ENCODE measurements at places on chromosomes 12 and 14. TPM values are rescaled to one million over a fixed set of nuclear protein-coding genes. Genes with fewer than 3 reads are reported as not detected.

DNA sequence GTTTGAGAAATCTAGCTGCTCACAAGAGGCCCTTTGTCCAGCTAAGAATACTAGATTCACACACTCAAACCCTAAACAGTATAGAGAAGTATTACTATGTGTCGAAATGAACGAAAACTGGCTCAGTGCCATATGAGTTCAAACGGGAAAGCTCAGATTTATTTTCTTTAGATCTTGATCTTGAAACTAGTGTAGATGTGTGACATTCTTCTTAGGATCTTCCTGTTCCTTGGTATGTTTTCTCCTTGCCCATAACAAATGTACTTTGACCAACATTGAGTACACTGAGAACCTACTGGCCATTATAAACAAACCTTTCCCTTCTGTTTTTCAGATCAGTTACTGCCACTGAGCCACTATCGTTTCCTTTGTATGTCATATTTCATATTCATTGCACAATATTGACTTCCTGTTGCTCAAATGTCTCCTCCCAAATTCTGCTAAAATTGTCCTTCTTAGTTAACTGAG lies 21.3 kb downstream of the MYBPC1 start:
- no peaks in the 10 kb centered on the region for H3K36me3 ChIP-seq
- H3K27me3 ChIP-seq: no peaks in the 10 kb centered on the region
- H3K4me3 ChIP-seq: no peak overlapping the region
- H3K4me1 ChIP-seq: peaks cover 23% of the 10 kb centered on the region

Gene LETMD1
- 41.0 TPM for total RNA-seq

DNA sequence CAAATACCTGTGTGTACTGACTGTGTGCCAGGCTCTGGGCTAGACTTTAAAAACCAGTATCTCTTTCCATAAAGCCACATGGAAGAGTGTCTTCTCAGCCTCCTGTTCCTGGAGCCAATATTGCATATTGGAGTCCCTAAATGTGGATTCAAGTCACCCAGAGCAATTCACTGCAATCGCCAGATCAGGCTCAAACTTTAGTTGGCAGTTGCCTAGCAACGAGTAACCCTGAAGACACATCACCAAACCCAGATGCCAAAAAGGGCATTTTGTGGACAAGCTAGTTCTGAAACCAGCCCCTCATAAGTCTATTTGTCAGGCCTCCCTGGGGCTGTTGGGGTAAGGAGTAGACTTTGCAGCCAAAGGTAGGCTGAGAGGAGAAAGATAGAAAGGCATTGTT lies 13.7 kb downstream of the DPF3 start:
- no peak overlapping the region for H3K27ac ChIP-seq
- no peaks in the 10 kb centered on the region for H3K36me3 ChIP-seq
- no peaks in the 10 kb centered on the region for H3K27me3 ChIP-seq
- no peak overlapping the region for H3K4me3 ChIP-seq
- no peaks in the 10 kb centered on the region for H3K4me1 ChIP-seq
- no peak for DNase-seq

DNA sequence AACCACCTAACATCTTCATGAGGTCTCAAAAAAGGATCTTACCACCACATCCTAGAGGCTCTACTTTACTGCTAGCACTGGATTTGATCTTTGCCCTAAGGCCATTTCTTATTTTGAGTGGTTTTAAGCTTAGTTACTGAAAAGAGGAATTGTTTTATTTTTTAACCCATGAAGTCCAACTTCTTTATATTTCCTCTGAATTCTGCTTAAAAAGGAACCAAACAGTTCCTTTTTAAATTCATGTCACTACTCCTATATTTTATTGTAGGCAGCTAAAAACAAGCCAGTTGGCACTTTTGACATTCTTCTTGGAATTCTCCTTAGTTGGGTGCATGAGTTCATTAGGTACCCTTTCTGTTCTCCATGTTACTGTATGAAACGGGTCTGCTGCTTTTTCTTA lies 76.4 kb downstream of the FGD4 start:
- peaks cover 14% of the 10 kb centered on the region for H3K4me1 ChIP-seq
- H3K36me3 ChIP-seq: no peaks in the 10 kb centered on the region
- H3K27ac ChIP-seq: no peak overlapping the region
- no peak overlapping the region for H3K4me3 ChIP-seq
- H3K27me3 ChIP-seq: no peaks in the 10 kb centered on the region
- no peak for DNase-seq

DNA sequence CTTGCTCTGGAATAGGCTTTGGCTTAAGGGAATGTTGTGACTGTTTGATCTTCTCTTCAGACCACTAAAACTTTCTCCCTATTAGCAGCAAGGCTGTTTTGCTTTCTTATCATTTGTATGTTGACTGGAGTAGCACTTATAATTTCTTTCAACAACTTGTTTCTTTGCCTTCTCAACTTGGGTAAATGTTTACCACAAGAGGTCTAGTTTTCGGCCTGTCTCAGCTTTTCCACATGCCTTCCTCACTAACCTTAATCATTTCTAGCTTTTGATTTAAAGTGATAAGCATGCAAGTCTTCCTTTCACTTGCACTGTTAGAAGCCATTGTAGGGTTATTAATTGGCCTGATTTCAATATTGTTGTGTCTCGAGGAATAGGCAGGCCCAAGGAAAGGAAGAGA lies 126.7 kb upstream of the AEBP2 start:
- DNase-seq: no peak
- no peaks in the 10 kb centered on the region for H3K27me3 ChIP-seq
- no peaks in the 10 kb centered on the region for H3K4me1 ChIP-seq
- no peak overlapping the region for H3K27ac ChIP-seq
- no peak overlapping the region for H3K4me3 ChIP-seq
- H3K36me3 ChIP-seq: no peaks in the 10 kb centered on the region

DNA sequence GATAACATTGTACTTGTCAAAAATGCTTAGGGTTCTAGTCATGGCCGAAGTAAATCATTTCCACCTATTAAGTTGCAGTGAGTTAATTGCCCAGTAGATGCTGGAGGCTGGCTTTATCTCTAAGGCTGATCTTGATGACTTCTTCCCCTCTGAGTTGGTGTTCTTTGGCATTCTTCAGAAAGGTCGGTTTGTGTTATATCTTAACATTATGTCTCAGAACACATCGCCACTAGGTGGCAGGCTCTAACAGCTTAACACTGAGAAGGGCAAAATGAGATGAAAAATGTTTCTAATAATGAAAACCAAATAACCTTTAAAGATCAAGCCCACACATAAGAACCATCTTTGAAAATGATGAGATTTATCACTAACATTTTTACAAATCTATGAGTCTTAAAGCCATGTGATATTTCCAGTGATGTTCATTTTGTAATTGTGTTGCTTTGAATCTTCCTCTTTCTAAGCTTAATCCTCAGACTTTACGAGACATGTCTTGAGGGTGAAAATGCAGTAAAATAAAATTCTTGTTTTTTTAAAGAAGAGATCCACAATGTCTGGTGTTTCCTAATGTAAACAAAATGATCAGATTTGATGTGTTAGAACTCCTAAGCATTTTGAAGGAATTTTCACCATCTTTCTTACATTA lies 28.6 kb downstream of the SUDS3 start:
- H3K36me3 ChIP-seq: peaks cover 32% of the 10 kb centered on the region
- H3K4me3 ChIP-seq: no peak overlapping the region
- DNase-seq: peak; percentile 67

DNA sequence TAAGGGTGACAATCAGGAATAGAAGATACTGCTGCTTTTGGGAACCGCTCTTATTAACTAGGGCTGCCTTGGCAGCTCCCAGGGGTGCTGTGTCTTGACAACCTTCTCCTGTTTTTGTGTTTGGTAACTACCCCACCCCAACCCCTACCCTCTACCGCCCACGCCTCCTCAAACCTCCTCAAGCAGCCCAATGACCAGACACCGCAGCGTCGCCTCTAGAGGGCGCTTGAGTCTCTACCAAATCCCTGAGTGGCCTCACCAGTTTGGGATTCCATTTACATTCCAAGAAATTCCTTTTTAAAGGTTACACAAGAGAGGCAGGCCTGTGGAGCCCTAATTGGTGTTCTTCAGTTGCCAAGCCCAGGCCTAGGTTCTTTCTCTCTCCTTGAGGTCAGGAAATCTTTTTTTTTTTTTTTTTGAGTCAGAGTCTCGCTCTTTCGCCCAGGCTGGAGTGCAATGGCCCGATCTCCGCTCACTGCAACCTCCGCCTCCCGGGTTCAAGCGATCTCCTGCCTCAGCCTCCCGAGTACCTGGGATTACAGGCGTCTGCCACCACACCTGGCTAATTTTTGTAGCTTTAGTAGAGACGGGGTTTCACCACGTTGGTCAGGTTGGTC lies 72.4 kb upstream of the USP44 start:
- no peak overlapping the region for H3K4me3 ChIP-seq
- H3K4me1 ChIP-seq: peaks cover 24% of the 10 kb centered on the region
- no peaks in the 10 kb centered on the region for H3K36me3 ChIP-seq
- no peak overlapping the region for H3K27ac ChIP-seq
- no peaks in the 10 kb centered on the region for H3K27me3 ChIP-seq

Gene MIP
- total RNA-seq: 0.50 TPM

Gene TMEM132D
- 0.14 TPM for total RNA-seq

- no peak for DNase-seq
- H3K4me3 ChIP-seq: no peak overlapping the region
- peaks cover 53% of the 10 kb centered on the region for H3K36me3 ChIP-seq
- H3K27me3 ChIP-seq: no peaks in the 10 kb centered on the region
These were observed 38.6 kb upstream of the MMP17 start for GRCh38 chr12:131789638-131790037.

GRCh38 chr12:57135527-57136326 lies 7.4 kb downstream of the LRP1 start:
- H3K27ac ChIP-seq: peak overlapping the region; percentile 83
- no peak for DNase-seq
- H3K4me1 ChIP-seq: peaks cover 78% of the 10 kb centered on the region
- H3K27me3 ChIP-seq: no peaks in the 10 kb centered on the region

GRCh38 chr14:41558490-41558889 lies 48.2 kb upstream of the LRFN5 start:
- H3K36me3 ChIP-seq: no peaks in the 10 kb centered on the region
- H3K4me1 ChIP-seq: no peaks in the 10 kb centered on the region
- no peaks in the 10 kb centered on the region for H3K27me3 ChIP-seq

DNA sequence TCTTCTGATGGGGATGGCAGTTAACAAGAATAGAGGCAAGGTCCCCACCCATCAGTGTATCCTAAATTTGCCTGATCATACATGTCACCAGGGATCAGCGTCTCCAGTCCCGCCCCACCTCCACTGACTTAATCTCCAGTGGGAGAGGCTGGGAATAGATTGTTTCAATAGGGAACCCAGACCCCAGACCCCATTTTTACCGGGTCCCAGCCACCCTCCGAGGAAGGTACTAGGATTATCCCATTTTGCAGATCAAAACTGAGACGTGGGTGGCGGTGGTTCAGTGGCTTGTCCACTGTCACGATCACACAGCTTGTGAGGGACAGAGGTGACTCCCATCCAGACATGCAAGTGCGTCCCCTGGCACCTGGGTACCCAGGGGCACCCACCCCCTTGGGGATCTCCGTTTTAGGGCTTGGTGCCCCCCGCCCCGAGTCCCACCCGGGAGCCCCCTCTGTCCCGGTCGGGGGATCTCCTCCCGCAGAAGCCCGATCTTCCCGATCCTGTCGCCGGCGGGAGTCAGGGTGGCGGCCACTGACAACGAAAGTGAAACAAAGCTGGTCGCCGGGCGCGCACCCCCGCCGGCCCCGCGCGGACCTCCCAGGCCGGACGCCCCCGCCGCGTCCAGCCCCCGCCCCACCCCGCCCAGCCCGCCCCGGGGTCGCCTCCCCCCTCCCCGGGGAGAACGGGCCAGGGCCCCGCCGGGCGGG lies 523 bp downstream of the WSB2 start:
- peak overlapping the region; percentile 95 for H3K4me3 ChIP-seq
- H3K4me1 ChIP-seq: peaks cover 14% of the 10 kb centered on the region
- H3K36me3 ChIP-seq: no peaks in the 10 kb centered on the region
- peak overlapping the region; percentile 97 for H3K27ac ChIP-seq
- no peaks in the 10 kb centered on the region for H3K27me3 ChIP-seq
- DNase-seq: peak; percentile 61

DNA sequence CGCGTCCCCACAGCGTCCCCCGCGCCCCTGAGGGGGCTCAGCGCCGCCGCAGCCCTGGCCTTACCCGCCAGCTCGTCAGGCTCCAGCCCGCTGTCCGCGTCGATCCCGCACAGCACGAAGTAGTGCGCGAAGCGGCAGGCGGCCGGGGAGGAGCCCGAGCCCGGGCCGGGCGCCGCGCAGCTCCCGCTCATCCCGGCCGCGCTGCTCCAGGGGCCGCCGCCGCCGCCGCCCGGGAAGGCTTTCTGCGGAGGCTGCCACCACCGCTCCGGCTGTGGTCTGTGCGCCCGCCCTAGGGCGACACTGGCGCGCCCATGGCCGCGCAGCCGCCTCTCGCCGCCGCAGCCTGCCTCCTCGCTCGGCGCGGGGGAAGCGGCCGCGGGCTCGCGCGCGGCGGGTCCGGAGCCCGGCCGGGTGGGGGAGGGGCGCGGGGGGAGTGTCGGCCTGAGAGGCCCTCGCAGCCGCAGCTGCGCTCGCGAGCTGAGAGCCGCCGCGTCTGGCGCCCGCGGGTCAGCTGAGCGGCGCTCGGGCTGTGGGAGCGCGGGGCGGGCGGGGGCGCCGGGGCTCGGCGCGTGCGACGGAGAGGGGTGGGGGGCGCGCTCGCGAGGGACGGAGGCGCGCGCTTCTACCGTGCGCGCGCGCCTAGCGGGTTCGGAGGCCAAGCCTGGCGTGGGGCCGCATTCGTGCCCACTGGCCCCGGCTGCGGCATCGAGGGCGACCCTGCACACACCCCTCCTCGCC lies at the start of gene DENND5B:
Gene DENND5B, minus strand, starts transcription at position 495 of the 738 bp plus-strand sequence. Its CDS starts 304 bp downstream, at position 191.
- no peaks in the 10 kb centered on the region for H3K36me3 ChIP-seq
- DNase-seq: peak; percentile 80
- peak within 1 kb of the TSS; percentile 99 for H3K27ac ChIP-seq
- H3K4me3 ChIP-seq: peak within 1 kb of the TSS; percentile 73
- no peaks in the 10 kb centered on the region for H3K27me3 ChIP-seq

- DNase-seq: no peak
- no peaks in the 10 kb centered on the region for H3K27me3 ChIP-seq
- no peaks in the 10 kb centered on the region for H3K36me3 ChIP-seq
- no peak overlapping the region for H3K4me3 ChIP-seq
- H3K4me1 ChIP-seq: no peaks in the 10 kb centered on the region
These were observed 11.3 kb downstream of the CFAP54 start for GRCh38 chr12:96500693-96501092.

- DNase-seq: no peak
- no peaks in the 10 kb centered on the region for H3K27me3 ChIP-seq
- no peak overlapping the region for H3K27ac ChIP-seq
- no peaks in the 10 kb centered on the region for H3K36me3 ChIP-seq
- H3K4me3 ChIP-seq: no peak overlapping the region
- no peaks in the 10 kb centered on the region for H3K4me1 ChIP-seq
These were observed 25.5 kb downstream of the GALC start for GRCh38 chr14:87967496-87967895.

GRCh38 chr12:102642199-102642598 lies 161.8 kb upstream of the IGF1 start:
- H3K27me3 ChIP-seq: no peaks in the 10 kb centered on the region
- H3K4me3 ChIP-seq: no peak overlapping the region
- H3K4me1 ChIP-seq: no peaks in the 10 kb centered on the region
- H3K27ac ChIP-seq: no peak overlapping the region
- H3K36me3 ChIP-seq: no peaks in the 10 kb centered on the region

GRCh38 chr14:105700622-105701288 lies 174.4 kb downstream of the TMEM121 start:
- H3K4me1 ChIP-seq: peaks cover 4% of the 10 kb centered on the region
- no peaks in the 10 kb centered on the region for H3K27me3 ChIP-seq
- no peaks in the 10 kb centered on the region for H3K36me3 ChIP-seq
- H3K27ac ChIP-seq: no peak overlapping the region

Gene FGF6
- total RNA-seq: not detected

- peak; percentile 35 for DNase-seq
- peak overlapping the region; percentile 76 for H3K4me3 ChIP-seq
- peak overlapping the region; percentile 65 for H3K27ac ChIP-seq
- peaks cover 3% of the 10 kb centered on the region for H3K27me3 ChIP-seq
These were observed 106.1 kb downstream of the PRICKLE1 start for GRCh38 chr12:42483521-42483790.
